ENCODE measurements at places on chromosomes 2 and 18.

DNA sequence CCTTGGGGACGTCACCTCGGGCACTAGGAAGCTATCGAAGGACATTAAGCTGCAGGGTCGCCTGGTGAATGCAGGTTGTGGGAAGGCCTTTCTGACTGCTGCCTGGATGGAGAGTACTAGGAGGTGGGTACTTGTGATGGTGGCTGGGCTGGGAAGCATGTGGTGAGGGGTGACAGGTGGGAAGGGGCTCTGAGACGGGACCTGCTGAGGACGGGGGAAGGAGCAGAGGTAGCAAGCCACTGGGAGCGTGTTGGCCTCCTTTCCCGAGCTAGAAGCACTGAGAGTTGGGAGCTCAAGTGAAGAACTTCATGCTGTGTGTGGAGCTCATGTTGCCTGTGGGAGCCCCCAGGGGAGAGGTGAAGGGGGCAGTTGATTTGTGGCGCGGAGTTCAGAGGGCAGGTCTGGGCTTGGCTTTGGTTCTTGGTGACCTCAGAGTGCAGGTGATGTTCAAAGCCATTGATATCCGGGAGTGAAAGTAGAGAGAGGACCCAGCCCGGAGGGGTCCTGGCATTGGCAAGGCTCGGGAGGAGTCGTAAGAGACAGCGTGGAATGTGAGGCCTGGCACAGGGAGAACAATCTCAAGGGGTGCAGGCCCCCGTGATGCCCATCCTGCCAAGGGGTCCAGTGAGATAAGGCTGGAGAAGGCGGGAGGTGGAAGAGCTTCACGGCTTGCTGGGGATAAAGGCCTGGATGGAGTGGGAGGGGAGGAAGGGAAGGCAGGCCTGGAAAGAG lies 13.2 kb downstream of the MROH2A start:
- no peak for DNase-seq

GRCh38 chr18:21703241-21703820 lies 1.2 kb downstream of the ABHD3 start:
- DNase-seq, result no peak

DNA sequence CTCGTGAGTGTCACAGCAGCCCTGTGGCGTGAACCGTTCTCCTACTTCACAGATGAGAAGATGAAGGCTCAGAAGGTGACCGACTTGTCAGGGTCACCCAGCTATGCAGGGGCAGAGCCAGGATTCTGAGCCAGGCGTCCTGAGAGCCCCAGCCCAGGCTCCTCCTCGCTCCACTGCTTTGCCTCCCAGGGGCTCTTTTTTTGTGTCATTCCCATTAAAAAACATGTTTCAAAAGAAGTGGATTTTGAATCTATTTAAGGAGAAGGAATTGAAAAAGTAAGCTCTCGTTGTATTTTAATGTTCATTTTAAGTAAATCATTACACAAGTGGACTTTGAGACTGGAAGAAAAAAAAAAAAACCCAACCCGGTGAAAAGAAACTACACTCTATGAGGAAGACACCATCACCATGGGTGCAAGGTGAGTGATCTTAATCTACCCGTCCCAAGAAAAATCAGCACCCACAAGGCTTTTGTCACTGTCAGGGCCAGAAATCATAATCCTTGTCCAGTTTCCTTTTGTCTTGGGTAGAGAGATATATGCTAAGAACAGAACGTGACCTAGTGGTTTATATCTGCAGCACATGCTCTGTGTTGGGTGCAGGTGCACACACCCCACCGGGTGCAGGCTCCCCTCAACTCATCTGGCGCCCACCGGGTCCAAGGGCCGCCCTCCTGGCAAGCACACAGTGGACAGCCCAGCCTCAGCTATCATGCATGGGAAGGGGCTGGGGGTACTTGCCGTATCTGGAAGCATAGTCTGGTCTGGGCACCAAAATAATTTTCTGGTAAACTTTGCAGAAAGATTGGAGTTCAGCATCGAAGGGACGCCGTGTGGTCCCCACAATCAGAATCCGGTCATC lies 73.5 kb upstream of the ASB18 start:
- no peak for DNase-seq

- DNase-seq, result no peak
Measured at GRCh38 chr18:35022426-35023001, 18.7 kb upstream of the MAPRE2 start.

DNA sequence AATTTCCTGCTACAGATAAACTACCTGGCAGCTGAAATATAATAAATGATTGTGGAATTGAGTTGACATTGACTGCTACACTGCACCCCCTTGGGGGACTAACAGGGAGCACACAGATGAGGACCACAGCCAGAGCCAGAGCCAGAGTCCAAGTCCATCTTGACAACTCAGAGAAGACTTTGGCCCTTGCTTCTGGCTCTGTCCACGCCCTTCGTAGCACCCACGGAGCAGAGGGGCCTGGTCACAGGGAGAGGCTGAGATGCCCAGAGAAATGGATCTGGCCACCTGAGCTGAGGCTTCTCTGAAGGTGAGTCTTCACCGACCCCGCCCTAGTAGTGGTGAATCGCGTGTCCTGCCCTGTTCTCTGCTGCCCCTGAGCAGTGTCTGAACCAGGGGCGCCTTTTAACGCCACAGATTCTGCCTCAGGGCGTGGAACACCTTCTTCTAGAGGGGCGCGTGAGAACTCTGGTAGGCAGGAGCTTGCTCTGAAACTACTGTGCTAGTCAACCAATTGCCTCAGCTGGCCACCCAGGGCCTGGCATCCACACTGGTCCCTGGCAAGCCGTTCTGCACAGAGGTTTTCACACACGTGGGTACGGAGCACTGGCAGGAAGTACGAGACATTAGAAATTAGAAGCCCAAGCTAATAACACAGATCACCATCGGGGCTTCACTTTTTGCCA lies 35.7 kb upstream of the MAT2A start:
- no peak for DNase-seq

- DNase-seq, result no peak
Measured at GRCh38 chr2:170044751-170045478, 133.0 kb upstream of the MYO3B start.

- DNase-seq, result no peak
Measured at GRCh38 chr2:140185076-140185475, 1404.9 kb upstream of the NXPH2 start.

DNA sequence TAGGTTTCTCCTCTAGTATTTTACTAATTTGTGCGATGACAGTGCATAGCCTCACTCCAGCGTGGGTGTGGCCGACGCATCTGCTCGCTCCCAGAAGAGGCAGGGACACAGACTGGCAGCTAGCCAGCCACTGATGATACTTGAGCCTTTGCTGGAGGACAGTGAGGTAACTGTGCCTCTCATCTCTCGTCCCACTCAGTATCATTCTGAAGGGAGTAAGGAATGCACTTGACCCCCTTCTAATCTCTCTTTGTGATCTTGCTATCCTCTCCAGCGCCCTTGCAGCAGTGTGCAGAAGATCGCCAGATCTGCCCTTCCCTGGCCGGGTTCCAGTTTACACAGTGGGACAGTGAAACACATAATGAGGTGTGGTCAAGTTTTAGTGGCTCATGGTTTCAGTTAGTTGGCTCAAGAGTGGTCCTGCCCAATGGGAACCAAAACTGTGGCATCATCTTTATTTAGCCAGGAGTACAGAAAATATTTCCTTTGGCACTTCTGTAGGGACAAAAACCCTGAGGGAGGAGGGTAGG lies 17.5 kb downstream of the NCAPH start:
- no peak for DNase-seq

- DNase-seq, result no peak
Measured at GRCh38 chr2:95384854-95385569, 17.5 kb upstream of the FAHD2A start.

DNA sequence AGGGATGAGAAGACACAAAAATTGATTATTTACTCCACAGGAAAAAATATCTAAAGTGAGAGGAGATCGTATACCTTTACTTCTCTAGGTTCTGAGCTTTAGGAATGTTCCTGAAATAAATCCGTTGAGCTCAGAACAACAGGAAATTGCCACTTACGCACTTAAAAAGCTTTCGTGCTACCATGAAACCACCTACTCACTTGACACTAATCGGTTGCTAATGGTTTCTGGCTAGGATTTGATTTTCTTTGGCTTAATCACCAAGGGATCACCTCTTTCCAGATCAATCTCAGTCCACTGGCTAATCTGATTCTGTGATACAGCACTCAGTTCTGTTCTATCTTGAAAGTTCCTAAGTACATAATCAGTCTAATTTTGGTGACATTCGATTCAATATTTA lies 419.6 kb downstream of the DLGAP1 start:
- DNase-seq, result no peak

- no peak for DNase-seq
Measured at GRCh38 chr2:121605820-121606733, 43.2 kb downstream of the CLASP1 start.

- DNase-seq, result no peak
Measured at GRCh38 chr2:178111743-178112142, 494 bp upstream of the RBM45 start.

DNA sequence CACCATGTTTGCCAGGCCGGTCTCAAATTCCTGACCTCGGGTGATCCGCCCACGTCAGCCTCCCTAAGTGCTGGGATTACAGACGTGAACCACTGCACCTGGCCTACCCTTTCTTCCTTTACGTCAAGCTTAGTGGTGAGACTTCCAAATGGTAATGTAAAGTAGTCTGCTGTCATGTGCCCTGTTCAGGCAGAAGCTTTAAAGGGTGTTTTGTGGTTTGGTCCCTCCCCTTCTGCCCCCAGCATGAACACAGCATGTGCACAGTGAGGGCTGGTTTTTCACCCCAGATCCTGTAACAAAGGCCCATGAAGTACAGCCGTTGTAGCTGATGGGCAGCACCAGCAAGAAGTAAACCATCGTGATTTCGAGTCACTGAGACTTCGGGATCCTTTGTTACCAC lies 2.7 kb upstream of the DTYMK start:
- no peak for DNase-seq

DNA sequence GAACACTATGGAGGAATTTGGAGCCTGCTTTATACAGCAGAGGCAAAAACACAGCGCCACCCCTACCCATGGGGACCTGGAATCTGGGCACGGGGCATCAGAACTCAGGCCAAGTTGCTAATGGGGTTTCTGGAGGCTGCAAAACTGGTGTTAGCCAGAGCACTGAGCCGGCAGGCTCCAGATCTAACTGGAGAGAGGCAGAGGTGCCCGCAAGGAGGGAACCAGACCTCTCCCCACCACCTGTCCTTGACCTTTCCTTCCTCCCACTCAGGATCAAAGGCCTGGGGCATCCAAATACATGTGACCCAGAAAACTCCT lies 126.6 kb downstream of the TNS1 start:
- no peak for DNase-seq

DNA sequence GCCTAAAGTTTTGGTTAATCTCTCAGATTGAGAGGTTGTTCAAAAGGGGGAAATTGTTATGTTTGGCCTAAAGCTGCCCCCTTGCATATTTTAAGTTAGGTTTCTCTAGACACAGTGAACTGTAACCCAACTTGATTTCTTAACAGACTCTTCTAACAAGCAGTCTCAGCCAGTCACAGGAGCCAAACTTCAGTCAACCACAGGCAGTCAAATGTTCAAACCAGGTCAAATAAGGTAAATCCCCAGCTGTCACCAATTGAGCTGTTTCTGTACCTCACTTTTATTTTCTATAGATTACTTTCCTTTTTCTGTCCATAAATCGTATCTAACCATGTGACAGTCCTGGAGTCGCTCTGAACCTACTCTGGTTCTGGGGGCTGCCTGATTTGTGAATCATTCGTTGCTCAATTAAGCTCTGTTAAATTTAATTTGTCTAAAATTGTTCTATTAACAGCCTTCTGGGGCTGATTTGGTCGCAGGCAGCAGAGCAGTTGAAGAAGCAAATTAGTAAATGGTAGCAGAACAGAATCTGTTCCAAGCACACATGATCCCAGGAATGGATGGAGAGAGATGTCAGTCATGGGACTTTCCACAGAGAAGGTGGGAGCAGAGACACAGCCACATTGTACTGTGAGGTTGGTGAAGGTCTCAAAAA lies 16.4 kb upstream of the NFU1 start:
- no peak for DNase-seq

DNA sequence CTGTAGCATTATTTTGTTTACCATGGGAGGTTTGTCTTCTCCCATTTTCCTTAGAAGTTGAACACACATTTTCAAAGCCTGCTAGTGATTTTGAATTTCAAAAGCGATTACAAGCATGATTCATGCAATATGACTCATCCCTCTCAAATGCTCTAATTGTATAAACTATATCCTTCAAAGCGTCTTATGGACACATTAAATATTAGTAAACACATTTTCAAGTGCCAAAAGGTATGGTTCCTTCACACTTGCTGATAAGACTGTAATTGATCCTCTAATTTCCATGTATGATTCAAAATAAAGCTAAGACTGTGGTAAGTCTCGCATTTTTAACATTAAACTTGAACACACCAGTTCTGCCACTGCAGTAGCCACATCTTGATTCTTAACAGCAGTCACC lies 512.9 kb downstream of the LRRTM4 start:
- no peak for DNase-seq

GRCh38 chr2:161085149-161085548 lies 75.1 kb upstream of the TANK start:
- no peak for DNase-seq

- DNase-seq, result no peak
Measured at GRCh38 chr2:96918754-96919550, 49.1 kb upstream of the SEMA4C start.

DNA sequence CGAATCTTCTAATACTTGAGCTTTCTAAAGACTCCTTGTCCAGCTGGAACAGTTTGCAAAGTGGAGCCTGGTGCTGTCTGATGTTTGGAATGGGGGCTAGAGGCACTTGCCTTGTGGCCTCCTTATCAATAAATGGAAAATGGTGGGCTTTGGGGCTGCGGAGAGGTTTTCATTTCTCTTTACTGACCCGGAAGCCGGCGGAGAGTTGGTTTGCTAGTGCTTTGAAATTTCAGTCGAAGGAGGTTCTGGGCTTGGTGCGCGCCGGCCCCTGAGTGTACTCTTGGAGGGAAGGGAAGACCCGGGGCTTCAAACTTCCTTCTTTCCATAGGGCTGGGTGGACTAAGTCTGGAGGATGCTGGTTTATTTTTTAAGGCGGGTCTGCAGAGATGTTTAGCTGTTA lies 714 bp downstream of the RPIA start:
- no peak for DNase-seq

GRCh38 chr18:34773378-34773777 lies 63.3 kb downstream of the DTNA start:
- no peak for DNase-seq

GRCh38 chr2:188746727-188747126 lies 227.4 kb upstream of the COL3A1 start:
- DNase-seq, result no peak

GRCh38 chr2:196610796-196611195 lies 28.7 kb upstream of the CCDC150 start:
- DNase-seq, result no peak

GRCh38 chr18:76487070-76487469 lies 8.0 kb downstream of the ZNF516 start:
- DNase-seq, result no peak

DNA sequence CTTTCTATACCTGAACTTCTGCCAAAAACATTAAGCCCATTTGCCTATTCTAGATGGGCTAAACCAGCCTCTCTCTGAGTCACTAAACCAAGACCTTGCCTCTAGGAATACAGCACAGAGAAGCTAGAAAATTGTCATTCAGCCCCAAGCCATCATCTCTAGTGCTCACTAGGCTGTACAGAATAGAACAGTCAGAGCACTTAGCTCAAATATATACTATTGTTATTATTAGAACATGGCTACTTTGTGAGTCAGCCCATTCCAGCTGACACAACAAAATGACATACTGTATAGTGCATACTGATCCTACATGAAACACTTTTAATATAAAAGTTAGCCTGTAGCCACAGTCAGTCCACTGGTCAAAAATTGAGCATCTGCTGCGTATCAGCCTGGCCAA lies 418.8 kb downstream of the NRXN1 start:
- DNase-seq, result no peak

Data from stimulated activated CD4-positive, alpha-beta T cell treated with anti-CD3 and anti-CD28 coated beads, Interleukin-1b, Interleukin-23, amount 100 ng/mL, for 1 hour (primary cell).